T-cell (primary cell): ENCODE measurements at places on chromosomes 6 and 20.
A peak's percentile ranks its signal among the peaks of the same experiment; 100 is the strongest.

GRCh38 chr6:157091856-157092460 is 231.4 kb downstream of the TMEM242 start:
- no peak for DNase-seq

- peak; percentile 20 for DNase-seq
These were observed 35.8 kb downstream of the RIPOR2 start for GRCh38 chr6:24899997-24900325.

DNA sequence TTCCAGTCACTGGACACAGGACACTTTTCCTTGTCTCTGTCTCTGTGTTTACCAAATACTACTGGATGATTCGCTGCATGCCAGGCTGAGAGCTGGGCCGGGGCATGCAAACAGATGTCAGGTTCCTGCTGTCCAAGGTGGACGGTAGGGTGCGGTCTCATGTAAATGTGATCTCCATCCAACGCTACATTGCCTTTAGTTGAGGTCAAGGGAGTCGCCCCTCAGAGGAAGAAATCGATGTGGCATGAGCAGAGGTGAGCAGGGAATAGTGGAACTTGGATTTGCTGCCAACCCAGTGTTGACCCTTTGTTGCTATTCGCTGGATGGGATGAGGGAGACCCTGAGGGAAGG is 9.8 kb upstream of the TOX2 start:
- no peak for DNase-seq

- no peak for DNase-seq
These were observed 182.9 kb downstream of the MCHR2 start for GRCh38 chr6:99810942-99811620.

GRCh38 chr20:63025534-63026331 is 19.0 kb upstream of the BHLHE23 start:
- no peak for DNase-seq

GRCh38 chr6:31813465-31813849 is 1.6 kb downstream of the HSPA1L start:
- no peak for DNase-seq

GRCh38 chr6:142635130-142635529 is 309.8 kb downstream of the HIVEP2 start:
- DNase-seq = no peak

DNA sequence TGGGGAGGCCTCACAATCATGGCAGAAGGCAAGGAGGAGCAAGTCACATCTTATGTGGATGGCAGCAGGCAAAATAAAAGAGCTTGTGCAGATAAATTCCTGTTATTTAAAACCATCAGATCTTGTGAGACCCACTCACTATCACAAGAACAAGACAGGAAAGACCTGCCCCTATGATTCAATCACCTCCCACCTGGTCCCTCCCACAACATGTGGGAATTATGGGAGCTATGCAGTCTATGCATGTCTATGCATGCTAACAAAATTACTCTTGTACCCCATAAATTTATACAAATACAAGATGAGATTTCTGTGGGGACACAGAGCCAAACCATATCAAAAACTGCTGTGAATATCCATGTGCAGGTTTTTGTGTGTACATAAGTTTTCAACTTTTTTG is 25.6 kb upstream of the SCP2D1 start:
- no peak for DNase-seq

GRCh38 chr20:16514140-16514539 is 59.1 kb downstream of the KIF16B start:
- DNase-seq = no peak

DNA sequence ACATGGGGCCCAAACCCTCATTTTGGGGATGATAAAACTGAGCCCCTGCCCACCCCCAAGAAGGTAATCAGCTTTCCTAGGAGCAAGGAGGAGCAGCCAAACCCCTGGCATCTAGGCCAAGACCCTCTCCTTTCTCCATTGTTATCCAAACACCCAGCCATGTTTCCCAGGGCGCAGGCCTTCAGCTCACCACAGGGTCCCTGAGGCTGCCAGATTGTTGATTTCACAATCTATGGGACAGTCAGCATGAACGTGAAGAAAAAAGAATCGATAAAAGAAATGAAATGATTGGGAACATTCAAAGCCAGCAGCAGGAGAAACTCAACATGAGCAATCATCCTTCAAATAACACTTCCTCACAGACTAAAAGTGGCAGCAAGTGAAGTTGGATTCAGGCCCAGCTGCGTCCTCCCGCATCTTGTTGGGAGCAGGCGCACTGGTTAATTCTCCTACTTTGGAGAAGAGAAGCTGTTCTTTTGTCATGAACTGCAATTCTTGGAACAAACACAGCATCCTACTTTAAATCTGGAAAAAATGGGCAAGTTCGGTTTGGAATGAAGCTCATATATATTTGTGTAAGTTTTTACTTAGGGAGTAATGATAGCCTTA is 241.8 kb upstream of the PRDM1 start:
- no peak for DNase-seq

DNA sequence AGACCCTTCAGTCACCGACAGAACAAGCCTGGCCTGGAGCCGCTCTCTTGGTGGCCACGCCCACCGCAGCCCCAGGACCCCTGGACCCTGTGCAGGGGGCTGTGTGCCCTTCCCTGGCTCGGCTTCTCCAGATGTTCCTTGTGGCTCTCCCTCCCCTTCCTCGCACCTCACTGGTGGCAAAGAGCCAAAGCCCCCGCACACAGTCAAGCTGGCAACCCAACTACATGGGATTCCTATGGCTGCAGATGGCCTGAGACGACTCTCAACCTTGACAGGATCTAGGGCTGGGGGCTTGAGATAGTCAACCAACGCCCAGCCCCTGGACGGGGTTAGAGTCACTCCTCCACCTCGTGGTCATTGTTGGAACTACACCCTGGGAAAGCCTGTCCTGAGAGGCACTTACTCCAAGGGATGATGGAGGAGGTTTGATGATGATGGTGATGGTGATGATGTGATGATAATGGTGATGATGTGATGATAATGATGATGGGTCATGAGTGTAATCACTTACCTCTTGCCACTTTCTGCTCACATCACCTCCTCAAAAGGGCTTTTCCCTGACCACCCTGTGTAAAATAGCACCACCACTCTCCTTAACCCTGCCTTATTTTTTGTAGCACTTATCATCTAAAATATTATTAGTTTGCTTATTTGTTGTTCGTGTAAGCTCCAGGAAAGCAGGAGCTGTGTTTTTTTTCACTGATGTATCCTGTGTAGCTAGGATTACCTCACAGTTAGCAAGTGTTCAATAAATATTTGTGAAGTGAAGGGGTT is 278.4 kb downstream of the LRFN2 start:
- DNase-seq = peak; percentile 39

DNA sequence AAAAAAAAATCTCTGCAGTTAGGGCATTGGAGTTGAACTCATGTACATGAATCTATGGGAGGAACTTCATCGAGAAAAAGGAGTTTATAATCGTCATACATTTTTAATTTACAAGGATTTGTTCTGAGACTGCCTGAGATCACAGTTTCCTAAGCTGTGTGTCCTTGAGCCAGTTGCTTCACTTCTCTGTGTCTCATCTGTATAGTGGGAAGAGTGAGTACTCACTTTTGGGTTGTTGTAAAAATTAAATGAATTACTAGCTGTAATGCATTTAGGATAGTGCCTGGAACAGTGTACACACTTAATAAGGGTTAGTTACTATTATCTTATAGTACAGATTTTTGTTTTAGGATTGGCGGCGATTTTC is 42.5 kb downstream of the EYA2 start:
- no peak for DNase-seq
